Stimulated activated CD8-positive, alpha-beta memory T cell treated with anti-CD3 and anti-CD28 coated beads, Interleukin-2, amount 100 ng/mL, for 1 hour (primary cell): ENCODE measurements at places on chromosomes 7 and 10.

DNA sequence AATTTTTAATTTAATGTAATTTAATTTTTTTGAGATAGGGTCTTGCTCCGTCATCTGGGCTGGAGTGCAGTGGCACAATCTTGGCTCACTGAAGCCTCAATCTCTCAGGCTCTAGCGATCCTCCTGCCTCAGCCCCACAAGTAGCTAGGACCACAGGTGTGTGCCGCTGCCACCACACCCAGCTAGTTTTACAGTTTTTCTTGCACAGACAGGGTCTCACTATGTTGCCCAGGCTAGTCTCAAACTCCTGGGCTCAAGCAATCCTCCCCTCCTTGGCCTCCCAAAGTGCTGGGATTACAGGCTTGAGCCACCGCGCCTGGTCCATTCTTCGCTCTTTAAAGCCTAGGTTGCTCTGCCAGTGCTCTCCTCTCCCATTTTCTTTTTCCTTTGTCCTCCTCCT lies 12.9 kb downstream of the CALML3 start:
- no peak for DNase-seq

- DNase-seq: no peak
Measured at GRCh38 chr10:77160679-77161078, 476.9 kb downstream of the KCNMA1 start.

DNA sequence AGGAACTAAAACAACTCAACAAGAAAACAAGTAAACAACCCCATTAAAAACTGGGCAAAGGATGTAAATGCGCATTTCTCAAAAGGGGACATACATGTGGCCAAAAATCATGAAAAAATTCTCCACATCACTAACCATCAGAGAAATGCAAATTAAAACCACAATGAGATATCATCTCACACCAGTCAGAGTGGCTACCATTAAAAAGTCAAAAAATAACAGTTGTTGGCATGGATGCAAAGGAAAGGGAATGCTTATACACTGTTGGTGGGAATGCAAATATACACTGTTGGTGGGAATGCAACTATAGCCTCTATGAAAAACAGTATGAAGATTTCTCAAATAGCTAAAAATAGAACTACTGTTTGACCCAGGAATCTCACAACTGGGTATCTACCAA lies 60.0 kb upstream of the LANCL2 start:
- DNase-seq: no peak

DNA sequence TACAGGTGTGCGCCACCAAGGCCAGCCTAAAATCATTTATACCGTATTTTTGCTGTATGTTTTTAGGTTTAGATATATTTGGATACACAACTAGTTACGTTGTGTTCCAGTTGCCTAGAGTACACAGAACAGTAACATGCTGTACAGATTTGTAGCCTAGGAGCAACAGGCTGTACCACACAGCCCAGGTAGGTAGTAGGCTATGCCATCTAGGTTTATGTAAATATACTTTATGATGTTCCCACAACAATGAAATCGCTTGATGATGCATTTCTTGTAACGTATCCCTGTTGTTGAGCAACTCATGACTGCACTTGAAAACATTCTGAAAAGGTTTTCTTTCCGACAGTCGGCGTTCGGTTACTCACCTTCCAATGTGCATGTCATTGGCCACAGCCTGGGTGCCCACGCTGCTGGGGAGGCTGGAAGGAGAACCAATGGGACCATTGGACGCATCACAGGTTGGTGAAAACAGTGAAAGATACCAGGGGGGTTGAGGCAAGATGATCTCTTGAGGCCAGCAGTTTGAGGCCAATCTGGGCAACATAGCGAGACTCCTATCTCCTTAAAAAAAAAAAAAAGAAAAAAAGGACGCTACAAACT lies 7.7 kb downstream of the PNLIP start:
- DNase-seq: no peak

GRCh38 chr10:5413012-5413938 lies 918 bp downstream of the NET1 start:
- DNase-seq: no peak

- DNase-seq: no peak
Measured at GRCh38 chr10:66678521-66678920, 247.3 kb upstream of the LRRTM3 start.

DNA sequence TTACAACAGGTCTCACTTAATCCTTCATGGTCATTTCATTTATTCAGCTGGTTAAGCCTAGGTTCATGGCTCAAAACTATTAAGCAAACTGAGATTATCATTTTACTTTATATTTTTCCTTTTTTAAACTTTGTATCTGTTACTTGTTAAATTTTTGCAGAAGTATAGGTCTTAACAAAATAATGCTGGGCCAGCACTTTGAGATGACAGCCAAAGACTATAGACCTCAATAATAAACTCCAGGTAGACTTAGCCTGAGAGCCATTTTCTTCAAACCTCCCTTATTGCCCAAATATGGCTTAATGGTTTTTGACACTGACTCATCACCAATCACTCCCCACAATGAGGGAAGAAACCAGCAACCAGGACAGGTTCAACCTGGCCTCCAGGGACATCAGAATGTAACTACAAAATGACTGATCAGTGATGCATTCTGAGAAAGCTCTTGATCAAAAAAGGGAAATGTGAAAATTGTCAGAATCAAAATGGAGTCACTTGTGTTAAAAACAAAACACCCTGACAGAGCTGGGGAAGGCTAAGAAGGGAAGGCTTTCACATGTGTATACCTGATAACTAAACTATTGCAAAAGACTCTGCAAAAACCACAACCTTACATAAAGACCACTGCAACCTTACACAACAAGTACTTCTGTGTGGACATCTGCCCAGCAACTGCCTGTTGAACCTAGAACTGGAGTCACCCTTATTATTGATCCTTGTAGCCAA lies 2.1 kb upstream of the CCDC126 start:
- no peak for DNase-seq

- no peak for DNase-seq
Measured at GRCh38 chr7:7176406-7177043, 5.8 kb upstream of the C1GALT1 start.

- no peak for DNase-seq
Measured at GRCh38 chr10:97195706-97196222, 10.0 kb upstream of the SLIT1 start.

DNA sequence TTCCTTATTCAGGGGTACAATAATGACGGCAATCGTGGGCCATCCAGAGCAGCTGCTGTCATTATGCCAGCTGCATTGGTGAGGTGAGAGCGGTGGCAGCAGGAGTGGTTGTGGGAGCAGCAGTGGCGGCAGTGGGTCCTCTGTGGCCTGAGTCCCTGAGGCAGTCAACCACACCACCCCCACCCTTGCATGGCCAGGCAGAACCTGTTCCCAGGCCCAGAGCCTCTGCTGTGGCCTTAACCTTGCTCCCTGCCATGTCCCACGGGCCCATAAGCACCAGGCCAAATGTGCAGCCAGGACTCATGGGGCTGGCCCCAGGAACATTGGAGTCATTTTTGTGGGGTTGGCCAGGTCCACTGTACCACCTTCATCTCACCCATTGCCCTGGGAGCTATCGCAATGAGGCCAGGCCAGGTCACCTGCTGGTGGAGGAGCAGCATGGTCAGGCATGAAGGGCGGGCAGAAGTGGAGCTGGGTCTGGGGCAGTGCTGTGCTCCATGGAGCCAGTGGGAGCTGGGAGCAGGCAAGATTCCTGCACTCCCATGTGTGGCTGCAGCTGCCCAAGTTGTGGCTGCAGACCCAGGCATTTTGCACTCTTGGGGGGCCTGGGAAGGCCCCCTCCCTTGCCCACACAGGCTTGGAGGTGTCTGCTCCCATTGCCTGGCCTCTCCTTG lies 213.5 kb downstream of the GPR158 start:
- DNase-seq: no peak

GRCh38 chr7:101164071-101164840 lies 1.1 kb downstream of the VGF start:
- DNase-seq: no peak

DNA sequence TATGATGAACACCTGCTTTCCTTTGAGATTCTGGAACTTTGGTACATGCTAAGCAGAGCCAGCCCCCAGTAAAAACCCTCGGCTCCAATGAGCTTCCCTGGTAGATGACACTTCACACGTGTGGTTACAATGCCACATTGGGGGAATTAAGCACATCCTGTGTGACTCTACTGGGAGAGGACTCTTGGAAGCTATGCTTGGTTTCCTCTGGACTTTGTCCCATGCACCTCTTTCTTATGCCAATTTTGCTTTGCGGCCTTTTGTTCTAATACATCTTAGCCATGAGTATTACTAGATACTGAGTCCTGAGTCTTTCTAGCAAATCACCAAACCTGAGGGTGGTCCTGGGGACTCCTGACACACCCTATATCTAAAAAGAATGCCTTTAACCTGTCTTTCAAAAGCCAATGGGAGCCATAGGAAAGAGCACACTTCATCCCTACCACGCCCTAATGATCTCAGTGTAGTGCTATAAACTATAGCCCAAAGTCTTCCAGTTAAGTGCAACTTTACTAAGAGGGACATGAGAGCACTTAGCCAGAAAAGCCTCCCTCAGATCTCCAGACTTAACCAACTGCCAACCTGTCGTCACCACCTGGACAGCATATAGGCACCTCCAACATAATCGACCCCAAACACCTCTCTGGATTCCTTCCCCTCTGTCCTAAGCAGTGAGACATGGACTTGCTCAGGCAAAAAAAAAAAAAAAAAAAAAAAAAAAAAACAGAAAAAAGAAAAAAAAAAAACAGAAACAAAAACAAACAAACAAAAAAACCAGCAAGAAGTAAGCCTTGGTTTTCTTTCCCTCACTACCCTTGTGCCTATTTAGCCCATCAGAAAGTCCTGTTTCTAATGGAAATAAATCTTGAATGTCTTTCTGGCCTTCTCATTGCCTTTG lies 37.4 kb downstream of the CCDC6 start:
- no peak for DNase-seq
